Adipocyte (in vitro differentiated cells): ENCODE measurements at places on chromosomes 6 and 20.

DNA sequence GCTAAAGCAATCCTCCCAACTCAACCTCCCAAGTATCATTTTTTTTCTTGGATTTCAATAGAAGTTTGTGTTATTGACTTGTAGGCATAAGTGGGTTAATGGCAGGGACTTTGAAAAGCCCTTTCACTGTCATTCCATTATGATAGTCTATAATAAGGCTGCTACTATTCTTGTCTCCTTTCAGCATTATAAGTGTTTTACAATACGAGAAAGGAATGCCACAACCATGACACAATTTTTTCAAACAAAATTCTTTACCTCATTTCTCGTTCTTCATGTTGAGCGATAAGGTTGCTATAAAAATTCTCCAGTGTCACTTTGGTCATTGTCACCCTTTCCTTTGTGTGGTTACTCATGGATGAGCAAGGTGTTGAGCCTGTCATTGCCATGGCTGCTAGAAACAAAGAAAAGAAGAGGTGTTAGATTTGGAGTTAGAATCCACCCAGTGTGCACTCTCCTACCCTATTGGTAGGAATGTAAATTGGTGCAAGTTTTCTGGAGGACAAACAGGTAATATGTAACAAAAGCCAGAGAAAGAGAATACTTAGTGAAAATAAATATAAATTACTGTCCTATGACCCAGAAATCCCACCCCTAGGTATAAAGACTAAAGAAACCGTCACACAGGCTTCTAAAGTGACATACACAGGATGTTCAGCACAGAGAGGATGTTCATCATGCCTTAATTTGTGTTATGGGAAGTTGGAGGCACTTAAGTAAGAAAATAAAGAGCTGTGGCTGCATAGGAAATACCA lies 7.3 kb downstream of the STK38 start:
- no peak for DNase-seq

DNA sequence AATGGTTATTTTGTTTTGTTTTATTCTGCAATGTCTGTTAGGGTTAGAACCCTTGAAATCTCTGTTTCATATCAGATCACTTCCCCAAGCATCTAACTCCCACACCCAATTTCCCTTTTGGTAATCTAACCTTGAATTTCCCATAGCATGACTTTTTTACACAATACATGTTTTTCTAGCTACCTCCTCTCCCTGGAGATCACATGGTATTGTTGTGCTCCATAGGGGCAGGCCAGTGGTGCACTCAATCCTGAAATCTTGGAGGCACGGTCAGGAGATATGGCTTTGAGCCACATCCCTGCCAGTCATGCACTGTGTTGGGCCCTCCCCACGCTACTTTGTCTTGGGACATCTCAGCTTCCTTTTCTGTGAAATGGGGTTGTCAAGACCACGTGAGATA lies 36.7 kb upstream of the NNAT start:
- no peak for DNase-seq

- no peak for DNase-seq
These were observed 12.8 kb downstream of the AK9 start for GRCh38 chr6:109678240-109678639.

- DNase-seq = no peak
These were observed 60.8 kb downstream of the NPEPL1 start for GRCh38 chr20:58753267-58753921.

DNA sequence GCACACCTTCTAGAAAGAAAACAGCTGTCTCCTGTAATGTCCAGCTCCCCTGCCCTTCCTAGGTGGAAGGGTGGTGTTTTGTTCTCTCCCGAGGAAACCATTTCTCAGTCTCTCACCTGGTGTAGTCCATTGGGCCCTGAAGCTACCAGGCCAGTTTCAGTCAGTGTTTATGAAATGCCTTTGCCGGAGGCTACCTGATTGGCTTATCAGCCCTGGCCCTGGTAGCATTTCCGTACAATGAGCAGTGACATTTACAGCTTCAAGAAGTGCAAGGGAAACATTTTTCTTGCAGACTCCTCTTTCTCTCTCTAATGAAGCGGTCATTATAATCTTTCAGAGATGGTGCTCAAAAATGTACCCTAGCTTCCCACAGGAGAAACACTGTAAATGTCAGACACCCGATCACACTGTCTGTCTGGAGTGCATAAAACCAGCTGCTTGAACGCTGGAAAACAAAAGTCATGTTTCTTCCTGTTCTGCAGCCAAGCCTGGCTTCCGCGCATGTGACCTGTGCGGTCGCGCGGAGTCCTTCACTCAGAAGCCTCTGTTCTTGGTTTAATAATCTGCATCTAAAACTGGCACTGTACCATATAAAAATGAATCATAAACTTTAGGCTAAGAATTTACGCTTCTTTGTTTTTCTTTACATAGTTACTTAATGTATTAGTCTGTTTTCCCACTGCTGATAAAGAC lies 28.4 kb upstream of the SAYSD1 start:
- DNase-seq = no peak
